ENCODE measurements at places on chromosomes 2 and 18.

- peak; percentile 81 for DNase-seq
These were observed 208.0 kb upstream of the FBXO11 start for GRCh38 chr2:48114256-48114655.

GRCh38 chr2:22807872-22808271, 577.1 kb upstream of the KLHL29 start:
- DNase-seq, result no peak

DNA sequence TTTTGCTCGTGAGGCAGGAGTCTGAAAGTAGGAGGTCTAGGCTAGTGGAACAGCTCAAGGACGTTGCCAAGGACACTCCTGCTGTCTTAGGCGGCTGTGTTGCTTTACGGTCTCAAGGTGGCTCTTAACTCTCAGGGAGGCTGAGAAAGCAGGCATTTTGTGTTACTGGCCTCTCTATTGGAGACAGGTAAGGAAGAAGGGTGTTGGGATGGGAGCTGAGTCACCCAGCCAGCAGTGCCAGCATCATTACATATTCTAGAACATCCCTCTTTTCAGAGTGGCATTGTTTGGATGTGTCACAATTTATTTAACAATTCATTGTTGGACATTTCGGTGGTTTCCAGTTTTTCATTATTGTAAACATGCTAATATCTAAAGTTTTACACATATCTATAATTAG, 30.8 kb upstream of the TMEM214 start:
- DNase-seq, result no peak

GRCh38 chr2:230895536-230896345, 29.3 kb downstream of the GPR55 start:
- no peak for DNase-seq

DNA sequence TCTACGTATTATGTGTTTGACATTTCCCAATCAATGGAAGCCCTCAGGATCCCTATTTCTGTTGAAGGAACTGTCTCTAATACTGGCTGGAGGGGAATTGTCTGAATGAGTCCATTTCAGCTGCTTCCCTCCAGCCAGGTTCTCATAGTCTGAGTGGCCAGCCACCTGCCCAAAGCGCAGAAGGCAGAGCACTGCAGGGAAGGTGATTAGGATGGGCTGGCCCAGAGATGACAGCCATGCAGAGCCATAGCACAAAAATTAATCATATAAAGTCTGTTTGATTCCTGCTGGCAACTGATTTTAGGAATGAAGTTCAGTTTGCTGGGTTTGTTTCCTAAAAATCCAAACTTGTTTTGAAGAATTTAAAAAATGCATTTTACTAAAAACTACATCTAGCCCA, 327.1 kb downstream of the ETAA1 start:
- no peak for DNase-seq

- peak; percentile 6 for DNase-seq
These were observed 824 bp upstream of the VPS54 start for GRCh38 chr2:64019975-64020528.

GRCh38 chr2:181463588-181463987, 6.4 kb downstream of the ITGA4 start:
- DNase-seq, result no peak

GRCh38 chr2:157256626-157257025, 879 bp upstream of the GALNT5 start:
- DNase-seq, result no peak

DNA sequence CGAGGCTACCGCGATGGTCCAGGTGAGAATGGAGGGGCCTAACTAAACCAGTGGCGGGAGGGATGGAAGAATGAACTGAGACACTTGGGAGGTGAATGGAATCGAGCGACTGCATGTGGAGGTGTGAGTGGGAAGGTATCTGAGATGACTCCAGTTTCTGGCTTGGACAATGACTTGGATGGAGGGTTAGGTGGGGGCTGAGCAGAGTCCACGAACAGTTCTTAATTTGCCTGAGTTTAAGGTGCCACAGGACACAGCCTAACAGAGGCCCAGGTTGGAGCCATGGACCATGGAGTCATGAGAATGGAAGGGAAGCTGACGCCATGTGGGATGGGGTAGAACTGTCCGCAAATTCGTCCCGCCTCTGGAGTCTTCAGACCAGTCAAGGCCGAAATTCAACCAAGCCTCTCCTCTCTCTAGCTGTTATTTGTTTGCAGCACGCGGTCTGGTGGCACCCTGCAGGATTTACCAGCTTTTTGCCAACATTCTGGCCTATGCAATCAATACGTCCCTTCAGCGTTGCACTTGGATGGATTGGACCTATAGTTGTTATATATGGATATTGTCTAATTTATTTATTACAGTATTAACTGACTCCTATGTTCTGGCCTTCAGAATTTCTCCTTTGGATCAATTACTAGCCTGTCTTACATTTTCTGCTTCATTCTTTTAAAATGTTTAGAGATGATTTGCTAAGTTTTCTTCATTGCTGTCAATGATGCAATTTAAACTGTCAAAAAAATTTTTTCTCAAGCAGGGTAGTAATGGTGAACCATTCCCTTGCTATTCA, 940 bp upstream of the BOLA3 start:
- DNase-seq, result no peak

All from CD4-positive, alpha-beta memory T cell (primary cell).